ENCODE measurements at places on chromosomes 7 and 10. TPM values are rescaled to one million over a fixed set of nuclear protein-coding genes. Genes with fewer than 3 reads are reported as not detected.

Gene EMX2
- under 0.01 TPM for total RNA-seq

Gene KCNH2
- not detected for total RNA-seq

Gene LAMB1
- total RNA-seq = 348 TPM

Gene GPER1
- total RNA-seq = 3.1 TPM

Gene TAS2R41
- total RNA-seq = not detected

Gene CALHM3
- not detected for total RNA-seq
